Right forelimb (tissue), 1 donor: ENCODE measurements at places on chromosomes 1 and 21.

GRCh38 chr21:32320059-32320458 is 21.4 kb downstream of the MRAP start:
- no peak for DNase-seq

GRCh38 chr1:211715971-211716370 is 40.5 kb upstream of the NEK2 start:
- DNase-seq: no peak

DNA sequence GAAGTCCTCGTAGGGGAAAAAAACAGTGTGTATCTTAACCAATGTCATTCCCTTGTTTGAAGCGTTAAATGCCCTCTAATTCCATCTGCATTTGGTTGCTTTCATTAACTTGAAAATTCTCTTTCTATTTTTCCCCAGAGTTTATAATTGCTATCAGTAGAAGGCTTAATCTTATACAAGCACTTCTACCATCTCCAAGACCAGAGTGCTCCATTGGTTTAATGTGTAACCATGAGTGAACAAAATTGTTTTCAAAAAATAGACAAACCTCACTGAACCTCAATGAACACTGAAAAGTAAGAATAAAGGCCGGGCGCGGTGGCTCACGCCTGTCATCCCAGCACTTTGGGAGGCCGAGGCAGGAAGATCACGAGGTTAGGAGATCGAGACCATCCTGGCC is 141.3 kb downstream of the RGS7 start:
- no peak for DNase-seq

DNA sequence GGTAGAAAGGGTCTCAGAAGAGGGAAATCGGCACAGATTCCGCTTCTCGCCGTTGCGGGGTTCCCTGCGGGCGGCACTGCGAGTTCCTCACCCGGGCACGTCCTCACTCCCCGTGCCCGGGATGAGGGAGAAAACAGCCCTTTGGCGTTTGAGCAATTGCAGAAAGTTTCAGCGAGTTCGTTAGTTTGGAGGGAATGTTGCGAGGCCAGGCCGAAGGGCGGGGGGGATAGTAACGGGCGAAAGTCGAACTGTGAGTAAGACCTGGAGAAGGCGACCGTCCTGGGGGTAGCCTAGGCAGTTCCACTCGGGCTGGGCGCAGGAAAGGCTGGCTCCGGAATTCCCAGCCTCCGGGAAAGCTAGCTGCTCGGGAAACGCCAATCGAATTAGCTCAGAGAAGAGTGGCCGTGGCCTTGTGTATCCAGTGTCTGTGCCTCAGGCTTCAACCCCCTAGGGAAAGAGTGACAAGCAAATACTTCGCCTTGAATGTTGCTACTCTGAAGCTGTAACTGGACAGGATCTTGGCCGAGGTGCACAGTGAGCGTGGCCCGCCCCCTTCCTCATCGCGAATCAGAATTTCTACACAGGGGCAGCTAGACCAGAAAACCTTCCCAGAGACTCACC is 787 bp downstream of the PTGFR start:
- peak; percentile 69 for DNase-seq

DNA sequence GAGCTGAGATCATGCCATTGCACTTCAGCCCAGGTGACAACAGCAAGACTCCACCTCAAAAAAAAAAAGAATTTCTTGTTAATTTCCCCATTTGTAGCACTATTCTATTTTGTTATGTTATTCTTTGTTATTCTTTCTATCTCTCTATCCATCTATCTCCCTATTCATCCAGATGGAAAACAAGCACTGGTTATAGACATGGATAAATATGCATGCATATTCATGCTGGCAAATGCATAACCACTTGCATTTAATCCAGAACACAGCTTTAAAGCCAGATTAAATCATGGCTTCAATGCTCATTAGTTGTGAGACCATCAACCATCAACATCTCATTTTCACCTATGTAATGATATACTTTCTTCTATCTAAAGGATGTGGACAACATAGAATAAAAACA is 21.5 kb upstream of the KLHL20 start:
- DNase-seq: no peak

DNA sequence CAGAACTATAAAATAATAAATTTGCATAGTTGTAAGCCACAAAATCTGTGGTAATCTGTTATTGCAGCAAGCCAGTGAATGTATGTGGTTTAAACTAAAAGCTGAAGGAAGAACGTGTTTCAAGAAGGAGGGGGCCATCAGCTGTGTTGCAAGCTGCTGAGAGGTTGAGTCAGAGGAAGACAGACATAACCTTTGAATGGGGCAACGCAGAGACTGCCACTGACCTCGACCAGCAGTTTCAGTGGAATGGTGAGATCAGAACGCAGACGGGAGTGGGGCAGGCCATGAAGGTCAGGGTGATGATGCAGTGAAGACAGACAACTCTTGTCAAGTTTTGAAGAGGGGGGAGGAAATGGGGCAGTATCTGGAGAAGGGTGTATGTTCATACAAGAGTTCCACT is 23.2 kb upstream of the QSOX1 start:
- no peak for DNase-seq

DNA sequence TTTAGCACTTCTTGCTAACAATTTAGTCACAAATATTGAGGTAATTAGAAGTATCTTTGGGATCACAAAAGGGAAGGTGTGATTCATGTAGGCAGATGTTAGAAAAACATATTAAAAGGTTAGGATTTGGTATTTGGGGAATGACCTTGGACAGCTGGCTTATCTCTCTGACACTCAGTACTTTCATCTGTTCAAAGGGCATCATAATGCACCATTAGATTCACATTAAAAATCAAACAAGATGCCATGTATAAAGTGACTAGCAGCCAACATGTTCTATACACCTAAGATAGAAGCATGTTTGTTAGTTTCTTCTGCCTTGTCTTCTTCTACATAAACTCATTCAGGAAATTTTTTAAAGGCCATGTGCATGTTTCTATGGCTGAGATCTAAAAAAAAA is 56.5 kb upstream of the ESRRG start:
- DNase-seq: no peak

GRCh38 chr1:83931658-83932253 is 67.2 kb downstream of the TTLL7 start:
- DNase-seq: no peak

GRCh38 chr1:64107118-64107519 is 96.3 kb upstream of the UBE2U start:
- DNase-seq: no peak

- no peak for DNase-seq
Observed at GRCh38 chr1:8025671-8026144, 401 bp downstream of the ERRFI1 start.
